Activated T-helper 17 cell treated with anti-CD3 and anti-CD28 coated beads, Interleukin-2, amount 50 U/mL, for 72 hours (primary cell): ENCODE measurements at places on chromosomes 4 and X. TPM values are rescaled to one million over a fixed set of nuclear protein-coding genes. Genes with fewer than 3 reads are reported as not detected.

Gene CAPN6
- not detected for total RNA-seq

DNA sequence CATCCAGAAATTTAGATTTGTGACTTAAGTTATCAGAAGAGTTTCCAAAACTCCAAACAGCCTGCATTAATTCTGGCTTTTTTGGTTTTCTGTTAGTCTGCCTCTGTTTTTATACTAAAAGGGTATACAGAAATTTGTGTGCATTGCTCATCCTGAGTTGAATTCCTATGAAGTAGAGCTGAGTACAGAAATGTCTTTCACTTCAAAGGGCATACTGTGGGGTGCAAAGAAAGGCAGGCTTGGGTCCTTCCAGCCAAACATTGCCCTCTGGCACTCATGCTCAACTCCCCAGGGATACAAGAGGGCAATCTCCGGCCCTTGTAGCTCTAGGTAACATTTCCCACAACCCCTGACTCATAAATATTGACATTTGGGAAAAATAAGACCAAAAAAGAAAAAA, 27.6 kb upstream of the TMEM184C start:
- no peak for ATAC-seq

DNA sequence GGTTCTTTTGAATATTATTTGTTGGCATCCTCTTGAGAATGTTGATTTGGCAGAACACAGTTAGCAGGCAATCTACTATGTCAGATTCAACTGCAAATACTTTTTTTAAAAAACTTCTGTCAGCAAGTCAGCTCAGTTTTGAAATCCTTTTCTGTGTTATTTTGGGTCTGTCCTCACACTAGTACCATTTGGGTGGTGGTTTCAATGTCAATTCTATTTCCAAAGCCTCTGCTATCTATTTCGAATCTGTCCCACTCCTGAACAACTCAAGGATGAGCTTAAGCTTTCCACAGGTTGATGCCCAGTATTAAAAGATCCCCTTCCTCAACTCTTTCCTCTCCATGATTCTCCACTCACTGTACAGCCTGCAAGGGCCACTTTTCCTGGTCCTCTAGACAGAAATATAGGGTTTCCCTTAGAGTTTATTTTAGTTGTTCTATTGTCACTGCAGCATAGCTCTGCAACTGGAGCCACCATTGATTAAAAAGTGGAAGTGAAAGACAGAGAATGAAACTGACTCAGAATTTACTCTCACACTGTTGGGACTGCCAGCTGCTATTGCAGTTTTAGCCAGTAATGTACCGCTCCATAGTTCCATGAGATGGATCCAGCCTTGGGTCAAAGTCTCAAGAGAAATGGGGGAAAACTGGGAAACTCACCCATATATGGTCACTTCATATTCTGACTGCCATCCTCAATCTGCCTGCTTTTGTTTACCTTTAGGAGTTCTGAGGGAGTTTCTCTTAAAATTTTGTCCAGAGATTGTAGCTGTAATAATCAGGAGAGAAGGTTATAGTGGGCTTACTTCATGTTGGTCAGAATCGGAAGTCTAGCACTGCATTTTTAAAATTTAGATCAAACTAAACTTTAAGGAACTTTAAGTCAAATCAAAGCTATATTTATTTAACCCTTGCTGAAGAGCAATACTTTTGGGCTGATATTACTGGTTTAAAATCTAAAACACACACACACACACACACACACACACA, 14.6 kb downstream of the HDX start:
- no peak for ATAC-seq

Gene AADAT
- total RNA-seq: not detected

- no peak for ATAC-seq
These were observed 272.8 kb upstream of the TENM3 start for GRCh38 chr4:181970366-181970765.
